Stimulated activated CD4-positive, alpha-beta T cell treated with anti-CD3 and anti-CD28 coated beads, Interleukin-2, amount 100 ng/mL, for 48 hours (primary cell): ENCODE measurements at places on chromosomes 4 and X.

GRCh38 chr4:176357359-176358082 lies 37.8 kb downstream of the SPCS3 start:
- no peak for DNase-seq

GRCh38 chr4:57187246-57187645 lies 77.1 kb upstream of the IGFBP7 start:
- no peak for DNase-seq

DNA sequence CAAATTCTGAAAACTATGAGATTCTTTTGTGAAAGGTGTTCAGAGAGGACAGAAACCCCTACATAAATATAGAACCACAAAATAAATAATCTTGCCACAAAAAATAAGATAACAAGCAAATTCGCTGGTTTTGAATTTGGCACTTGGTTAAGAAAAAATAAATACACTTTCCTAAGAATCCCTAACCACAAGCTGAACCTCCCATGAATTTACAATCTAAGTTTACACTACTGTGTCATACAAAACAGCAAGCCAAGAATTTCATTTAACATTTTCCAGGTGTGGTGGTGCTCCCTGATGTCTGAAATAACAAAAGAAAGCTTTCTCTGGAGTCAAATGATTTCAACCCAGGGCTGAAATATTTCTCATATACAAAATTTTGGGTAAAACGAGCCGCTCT lies 121.0 kb downstream of the KCNIP4 start:
- no peak for DNase-seq

DNA sequence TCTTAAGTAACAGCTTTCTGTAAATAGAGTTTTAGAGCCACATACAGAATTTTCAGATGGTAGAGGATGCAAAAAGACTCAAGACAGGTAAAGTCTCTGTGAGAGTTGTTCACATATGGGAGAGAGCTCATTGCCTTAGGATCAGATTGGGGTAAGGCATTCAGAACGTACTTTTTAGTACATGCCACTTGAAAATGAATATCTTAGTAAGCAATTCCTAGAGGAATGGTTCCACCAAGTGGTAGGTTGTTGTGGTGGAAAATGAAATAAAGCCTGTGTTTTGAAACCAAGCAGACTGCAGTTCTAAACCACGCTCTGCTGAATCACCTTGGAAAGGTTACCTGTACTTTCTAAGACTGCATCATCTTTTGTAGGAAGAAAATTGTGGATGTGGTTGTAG lies 547.0 kb upstream of the LCORL start:
- no peak for DNase-seq

DNA sequence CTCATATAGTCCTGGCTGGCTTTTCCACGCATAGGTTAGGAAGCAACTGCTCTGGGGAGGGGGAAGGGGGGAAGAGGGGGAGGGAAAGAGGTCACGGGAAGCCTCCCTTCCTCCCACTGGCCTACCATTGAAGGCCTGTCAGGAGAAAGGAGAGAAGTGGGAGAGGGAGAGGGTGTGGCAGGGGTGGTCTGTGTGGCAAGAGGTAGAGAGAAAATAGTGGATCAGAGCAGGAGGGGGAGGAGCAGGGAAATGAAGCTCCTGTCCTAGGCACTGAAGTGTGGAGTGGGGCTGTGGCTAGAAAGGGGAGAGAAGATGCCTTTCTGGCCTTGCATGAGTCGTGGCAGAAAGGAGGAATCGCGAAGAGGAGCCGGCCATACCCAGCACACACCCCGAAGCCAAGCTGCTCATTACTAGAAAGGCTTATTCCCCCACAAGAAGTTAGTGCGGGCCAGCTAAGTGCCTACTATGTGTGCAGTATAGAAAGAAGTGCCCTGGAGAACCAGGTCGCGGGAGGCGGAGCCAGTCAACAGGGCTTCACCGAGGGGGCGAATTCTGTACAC lies 1.1 kb upstream of the TMEM164 start:
- DNase-seq: no peak

- DNase-seq: no peak
Measured at GRCh38 chr4:74418063-74418670, 26.8 kb upstream of the AREG start.

DNA sequence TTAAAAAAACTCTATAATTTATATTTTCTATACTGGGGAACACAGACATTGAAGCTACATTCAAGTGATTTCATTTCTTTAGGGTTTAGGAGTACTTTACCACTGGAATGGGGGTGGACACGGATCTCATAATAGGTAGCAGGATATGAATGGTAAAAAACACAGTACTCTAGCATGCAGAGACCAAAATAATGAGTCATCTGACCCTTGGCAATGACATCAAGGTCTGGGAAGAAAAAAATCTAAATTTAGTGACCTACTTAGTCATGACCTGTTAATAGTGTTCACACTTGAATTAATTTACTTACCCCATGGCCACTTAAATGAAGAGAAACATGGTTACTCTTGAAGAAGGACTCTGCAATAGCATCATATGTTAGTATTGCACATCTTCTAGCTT lies 187.9 kb downstream of the EPHA5 start:
- DNase-seq: no peak

- no peak for DNase-seq
Measured at GRCh38 chr4:176533159-176533558, 213.4 kb downstream of the SPCS3 start.

DNA sequence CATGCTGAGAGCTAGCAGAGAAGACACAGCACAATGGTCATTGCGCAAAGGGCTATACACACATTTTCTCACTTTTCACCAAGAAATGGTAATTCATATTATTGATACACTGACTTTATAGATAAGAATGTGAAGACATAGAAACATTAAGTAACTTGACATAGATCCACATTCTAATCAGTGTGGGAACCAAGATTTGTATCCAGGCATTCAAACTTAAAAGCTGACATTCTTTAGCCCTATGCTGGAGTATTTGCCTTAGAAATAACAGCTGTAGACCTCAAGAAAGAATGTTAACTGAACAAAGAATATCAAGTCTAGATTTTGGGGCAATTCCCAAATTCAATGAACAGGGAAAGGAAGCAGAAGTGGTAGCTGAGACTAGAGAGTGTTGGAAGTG lies 384.8 kb downstream of the IL15 start:
- no peak for DNase-seq

DNA sequence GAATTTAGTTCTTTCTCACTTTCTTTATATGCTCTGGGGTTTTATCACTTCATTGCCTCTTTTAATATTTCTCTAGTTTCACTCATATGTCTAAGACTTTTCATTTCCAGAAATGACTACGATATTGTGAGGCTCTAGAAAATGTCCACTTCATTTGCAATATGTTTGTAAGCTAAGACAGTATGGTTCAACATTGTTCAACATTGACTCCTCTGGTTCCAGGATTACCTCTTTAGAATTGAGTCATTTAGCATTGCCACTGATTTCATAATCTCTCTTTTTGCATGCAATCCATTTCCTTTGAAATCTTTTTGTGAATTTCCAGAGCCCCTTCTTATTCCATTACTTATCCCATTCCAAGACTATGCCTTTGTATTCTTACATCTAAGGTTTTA lies 32.3 kb downstream of the BBS12 start:
- DNase-seq: no peak

- no peak for DNase-seq
Measured at GRCh38 chrX:150352581-150352980, 10.5 kb upstream of the MAMLD1 start.

GRCh38 chr4:150939530-150939929 lies 75.6 kb downstream of the LRBA start:
- no peak for DNase-seq

DNA sequence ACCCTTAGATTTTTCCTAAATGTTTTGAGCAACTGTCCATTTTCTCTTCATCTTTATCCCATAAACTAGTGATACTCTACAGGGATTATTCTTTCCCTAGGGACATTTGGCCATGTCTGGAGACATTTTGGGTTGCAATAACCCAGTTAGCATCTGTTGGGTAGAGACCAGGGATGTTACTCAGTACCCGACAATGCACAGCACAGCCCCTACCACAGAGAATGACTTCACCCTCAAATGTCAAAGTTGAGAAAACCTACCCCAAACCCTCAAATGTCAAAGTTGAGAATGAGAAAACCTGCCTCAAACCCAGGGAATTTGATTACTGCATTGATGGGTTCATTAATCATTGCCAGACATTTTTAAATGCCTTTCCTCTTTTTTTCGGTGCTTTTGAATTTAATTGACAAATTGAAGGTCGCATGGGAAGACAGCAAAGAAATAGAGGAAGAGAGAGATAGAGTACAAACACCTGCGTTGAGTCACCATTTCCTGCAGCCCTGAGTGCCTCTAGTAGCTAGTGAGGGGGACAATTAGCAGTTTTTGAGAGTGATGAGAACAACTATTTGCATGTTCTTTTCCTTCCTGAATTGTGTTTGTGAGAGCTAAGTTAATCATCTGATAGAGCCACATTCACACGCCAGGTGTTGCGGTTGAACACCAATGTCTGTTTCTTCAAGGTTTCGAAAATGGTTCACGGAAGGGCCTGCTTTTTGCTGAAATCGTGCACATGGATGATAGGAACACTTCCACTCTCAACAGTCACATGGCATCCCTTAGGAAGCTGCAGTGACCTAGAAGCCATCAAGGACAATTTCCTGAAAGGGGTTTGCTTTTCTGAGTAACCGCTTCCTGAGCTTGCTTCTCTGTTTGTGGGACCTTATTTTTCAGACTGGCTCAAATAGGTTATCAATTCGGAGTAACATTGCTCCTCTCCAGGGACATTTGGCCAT lies 203.9 kb upstream of the VCX3A start:
- DNase-seq: no peak

GRCh38 chr4:139822391-139822790 lies 156.8 kb downstream of the MGST2 start:
- DNase-seq: no peak

- no peak for DNase-seq
Measured at GRCh38 chr4:151850791-151851213, 90.0 kb upstream of the GATB start.

DNA sequence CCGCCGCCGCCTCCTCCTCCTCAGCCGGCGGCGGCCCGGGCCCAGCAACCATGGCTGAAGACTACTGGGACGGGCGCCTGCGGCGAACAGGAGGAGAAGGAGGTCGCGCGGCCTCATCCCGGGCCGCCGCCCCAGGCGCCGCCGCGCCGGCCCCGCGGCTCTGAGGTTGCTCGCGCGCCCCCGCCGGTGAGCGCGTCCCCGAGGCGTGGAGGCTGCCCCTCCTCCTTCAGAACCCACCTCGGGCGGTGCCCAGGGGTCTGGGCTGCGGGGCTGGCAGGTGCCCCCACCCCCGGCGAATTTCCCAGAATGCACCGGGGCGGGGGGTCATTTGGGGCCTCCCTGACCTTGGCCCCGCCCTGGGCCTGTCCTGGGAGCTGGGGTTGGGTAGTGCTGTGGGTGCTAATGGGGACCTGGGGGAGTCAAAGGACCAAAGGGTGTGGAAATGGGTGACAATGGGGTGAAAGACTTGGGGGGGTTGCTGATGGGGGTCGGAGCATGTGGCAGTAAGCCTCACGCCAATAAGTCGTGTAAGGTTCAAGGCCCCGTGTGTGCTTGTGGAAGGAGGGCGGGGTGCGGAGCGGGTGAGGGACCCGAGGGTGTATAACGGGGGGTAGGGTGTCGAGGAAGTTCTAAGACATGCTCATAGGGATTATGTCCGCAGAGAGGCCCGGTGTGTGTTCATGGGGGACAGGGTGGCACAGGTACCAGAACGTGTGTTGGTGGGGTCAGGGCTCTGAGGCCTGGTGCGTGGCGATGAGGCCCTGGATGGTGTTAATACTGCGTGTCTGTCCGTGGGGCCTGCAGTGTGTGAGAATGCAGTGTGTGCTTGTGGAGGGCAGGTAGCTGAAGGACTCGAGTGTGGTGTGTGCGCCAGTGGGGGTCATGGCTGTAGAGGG lies 687 bp downstream of the CDK16 start:
- DNase-seq: peak; percentile 29

DNA sequence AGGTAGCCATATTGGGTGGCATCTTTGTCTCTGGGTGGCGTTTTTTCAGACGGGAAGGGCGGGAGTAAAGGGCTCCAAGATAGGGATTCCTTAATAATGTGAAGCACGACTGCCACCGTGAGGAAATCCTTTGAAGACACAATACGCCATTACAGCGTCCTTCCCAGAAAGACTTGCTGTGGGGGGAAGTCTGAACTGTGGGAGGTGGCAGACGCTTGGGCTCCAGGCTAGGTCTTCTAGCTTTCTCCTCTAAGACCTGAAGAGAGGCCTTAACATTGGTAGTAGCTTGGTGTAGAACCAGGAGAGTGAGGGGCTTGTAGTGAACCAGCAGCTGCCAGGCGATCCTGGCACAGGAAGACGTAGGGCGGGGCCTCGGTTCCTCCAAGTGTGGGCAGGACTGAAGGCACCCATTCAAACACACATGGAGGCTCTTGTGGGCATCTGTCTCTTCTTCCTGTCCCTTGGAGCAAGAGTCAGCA lies 197.3 kb downstream of the OR13H1 start:
- peak; percentile 71 for DNase-seq

DNA sequence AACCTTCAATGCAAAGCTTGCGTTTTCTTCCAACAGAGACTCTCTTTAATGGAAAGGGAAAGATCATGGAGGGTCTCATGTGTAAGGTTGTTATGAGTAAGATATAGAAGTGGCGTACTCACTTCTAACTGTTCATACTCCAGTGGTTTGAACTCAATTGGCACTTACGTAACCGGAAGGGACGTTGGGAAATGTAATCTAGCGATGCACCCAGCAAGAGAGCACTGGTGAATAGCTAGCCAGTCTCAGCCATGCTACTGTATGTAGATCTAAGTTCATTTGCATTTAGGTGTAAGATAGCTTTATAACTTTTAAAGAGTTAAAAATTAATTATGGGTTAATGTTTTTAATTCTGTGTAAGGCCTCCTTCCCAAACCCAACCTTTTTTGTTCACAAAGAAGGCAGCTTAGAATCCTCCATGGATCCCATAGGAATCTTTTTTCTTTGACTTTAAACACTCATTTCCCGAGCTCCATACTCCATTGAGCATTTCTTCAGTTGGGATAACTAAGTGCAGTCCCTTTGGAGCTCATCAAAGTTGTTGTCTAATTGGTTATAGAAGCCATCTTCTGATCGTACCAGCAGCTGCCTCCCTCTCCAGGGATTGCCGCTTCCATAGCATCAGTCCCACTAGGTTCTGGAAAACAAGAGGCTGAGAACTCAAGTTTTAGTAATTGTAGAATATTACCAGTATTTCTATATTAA lies 191.1 kb downstream of the RAPGEF2 start:
- DNase-seq: no peak

DNA sequence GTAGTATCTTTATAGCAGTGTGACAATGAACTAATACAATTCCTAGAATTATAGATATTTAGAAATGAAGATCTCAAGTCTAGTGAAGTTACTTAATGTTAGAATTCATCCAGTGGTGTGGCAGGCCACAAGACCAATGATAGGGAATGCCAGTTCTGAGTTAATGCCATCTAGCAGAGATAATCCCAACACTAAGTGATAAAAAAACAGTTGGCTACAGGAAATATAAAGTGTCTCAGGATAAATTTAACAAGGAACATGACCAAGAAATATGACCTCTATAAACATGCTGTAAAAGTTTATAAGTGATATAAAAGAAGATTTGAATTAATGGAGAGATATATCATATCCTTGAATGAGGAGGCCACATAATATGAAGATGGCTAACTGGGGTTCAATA lies 1790.5 kb upstream of the ADGRL3 start:
- no peak for DNase-seq
